ENCODE measurements at places on chromosomes 12 and 14.
A peak's percentile ranks its signal among the peaks of the same experiment; 100 is the strongest.

GRCh38 chr12:85985996-85986395 is 111.9 kb downstream of the NTS start:
- no peak for DNase-seq

DNA sequence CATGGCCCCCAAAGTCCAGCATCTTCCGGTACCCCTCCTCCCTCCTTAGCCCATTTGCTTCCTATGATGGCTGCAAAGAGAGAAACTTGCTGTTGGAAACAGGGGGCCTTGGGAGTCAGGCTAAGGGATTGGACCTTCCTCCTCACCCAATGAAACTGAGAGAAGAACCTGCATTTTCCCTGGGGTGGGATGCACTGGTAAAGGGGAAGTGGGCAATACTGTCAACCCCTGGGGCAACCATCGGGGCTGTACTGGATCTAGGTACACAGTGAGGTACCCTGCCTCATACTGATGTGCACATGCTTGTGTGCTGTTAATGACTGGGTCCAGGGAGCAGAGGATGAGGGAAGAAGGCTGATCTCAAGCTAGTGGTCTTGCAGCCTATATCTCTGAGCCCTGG is 11.0 kb upstream of the JPH4 start:
- no peak for DNase-seq

DNA sequence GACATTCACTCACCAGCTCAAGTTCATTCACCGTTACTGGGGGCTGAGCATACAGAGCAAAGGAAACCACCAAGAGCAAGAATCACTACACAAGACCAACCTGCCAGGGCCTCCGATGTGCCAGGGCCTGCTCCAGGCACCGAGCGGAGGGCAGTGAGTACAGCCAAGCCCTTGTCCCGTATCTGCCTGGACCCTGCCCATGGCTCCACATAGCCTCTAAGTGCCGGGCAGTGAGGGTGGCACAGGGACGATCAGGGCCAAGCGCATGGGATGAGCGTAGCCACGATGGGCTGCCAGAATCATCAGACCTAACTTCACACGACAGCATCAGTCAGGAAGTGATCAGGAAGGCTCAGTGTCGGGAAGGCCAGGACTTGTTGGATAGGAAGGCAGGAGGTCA is 199.6 kb downstream of the BCL11B start:
- no peak for DNase-seq

GRCh38 chr12:120261951-120262851 is 3.3 kb downstream of the PXN start:
- no peak for DNase-seq

- DNase-seq, result no peak
Measured at GRCh38 chr12:132386926-132387497, 57.6 kb upstream of the GALNT9 start.

GRCh38 chr14:80678436-80678835 is 263.1 kb downstream of the CEP128 start:
- DNase-seq, result no peak

- DNase-seq, result no peak
Measured at GRCh38 chr12:94172973-94173372, 24.6 kb downstream of the PLXNC1 start.

DNA sequence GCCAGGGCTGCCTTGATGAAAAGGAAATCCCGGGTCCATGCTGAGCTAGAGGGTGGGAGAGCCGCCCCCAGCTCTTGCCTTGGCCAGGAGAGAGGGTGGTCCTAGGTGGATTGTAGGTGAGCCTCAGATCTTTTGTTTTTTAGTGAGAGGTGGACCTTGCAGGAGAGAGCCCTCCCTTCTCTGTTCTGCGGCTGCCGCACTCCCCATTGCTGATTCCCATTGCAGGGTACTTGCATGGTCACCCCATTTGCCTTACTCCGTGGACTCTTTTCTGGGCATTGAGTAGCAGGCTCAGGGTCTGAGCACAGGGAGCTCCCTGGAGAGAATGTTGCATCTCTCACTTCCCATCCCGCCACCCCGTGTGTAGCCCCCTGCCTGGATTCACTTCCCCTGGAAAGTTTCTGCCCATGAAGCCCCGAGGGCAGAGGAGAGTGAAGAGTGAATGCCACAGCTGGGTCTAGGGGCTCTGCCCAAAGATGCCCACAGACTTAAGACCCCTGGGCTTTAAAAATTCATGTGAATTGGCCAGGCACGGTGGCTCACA is 10.2 kb downstream of the VASH1 start:
- DNase-seq, result no peak

DNA sequence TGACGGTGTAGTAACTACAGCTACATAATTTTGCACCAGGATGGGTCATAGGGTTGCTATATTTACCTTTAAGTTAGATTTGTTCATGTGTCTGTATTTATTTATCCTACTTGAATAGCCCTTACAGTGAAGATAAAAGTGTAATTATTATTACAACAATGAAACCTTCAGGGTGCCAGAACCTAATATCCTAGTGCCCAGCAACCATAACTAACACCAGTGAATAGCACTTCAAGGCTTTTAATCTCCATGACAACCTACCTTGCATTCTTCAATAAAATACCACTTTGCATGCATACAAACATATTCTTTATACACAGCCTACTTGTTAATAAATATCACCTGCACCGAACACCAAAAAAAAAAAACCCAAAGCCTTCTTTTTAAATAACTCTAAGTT is 58.7 kb upstream of the G2E3 start:
- DNase-seq, result no peak

DNA sequence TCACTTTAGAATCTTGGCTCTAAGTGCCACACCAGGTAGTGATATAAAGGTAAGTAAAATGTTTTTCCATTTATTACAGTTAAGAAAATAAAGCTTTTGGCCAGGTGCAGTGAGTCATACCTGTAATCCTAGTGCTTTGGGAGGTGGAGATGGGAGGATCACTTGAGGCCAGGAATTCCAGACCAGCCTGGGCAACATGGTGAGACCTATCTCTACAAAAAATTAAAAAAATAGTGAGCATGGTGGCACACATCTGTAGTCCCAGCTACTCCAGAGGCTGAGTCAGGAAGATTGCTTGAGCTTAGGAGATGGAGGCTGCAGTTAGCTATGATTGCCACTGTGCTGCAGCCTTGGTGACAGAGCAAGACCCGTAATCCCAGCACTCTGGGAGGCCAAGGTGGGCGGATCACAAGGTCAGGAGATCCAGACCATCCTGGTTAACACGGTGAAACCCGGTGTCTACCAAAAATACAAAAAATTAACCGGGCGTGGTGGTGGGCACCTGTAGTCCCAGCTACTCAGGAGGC is 5.0 kb downstream of the FANCM start:
- DNase-seq, result no peak

- peak; percentile 68 for DNase-seq
Measured at GRCh38 chr12:52980650-52981423, 25.4 kb upstream of the EIF4B start.

- peak; percentile 45 for DNase-seq
Measured at GRCh38 chr12:118307069-118307954, 65.4 kb downstream of the TAOK3 start.

DNA sequence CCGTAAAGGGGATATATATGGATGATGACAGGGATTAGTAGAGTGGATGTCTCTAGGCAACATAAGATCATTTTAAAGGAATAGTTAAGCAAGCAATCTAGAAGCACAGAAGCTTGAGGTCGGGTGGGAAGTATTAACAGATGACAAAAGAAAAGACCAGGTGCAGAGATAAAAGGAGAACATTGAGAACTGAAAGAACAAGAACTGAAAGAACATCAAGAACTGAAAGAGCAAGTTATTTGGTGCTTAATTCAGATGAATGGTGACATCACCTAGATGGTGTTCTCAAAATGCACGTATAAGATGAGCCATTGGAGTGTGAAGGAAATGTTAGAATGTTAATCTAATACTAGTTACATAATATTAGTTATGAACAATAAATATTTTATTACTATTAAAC is 224.0 kb upstream of the PDE3A start:
- no peak for DNase-seq

DNA sequence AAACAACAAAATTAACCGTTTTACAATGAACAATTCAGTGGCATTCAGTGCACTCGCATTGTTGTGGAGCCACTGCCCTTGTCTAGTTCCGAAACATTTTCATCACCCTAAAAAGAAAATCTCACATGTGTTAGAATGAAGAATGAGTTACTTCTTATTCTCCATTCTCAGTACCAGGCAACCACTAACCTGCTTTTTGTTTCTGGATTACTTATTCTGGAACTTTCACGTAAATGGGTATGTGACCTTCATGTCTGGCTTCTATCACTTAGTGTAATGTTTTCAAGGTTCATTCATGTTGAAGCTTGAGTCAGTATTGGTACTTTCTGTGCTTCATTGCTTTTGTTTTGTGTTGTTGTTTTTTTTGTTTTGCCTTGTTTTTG is 15.6 kb downstream of the RCOR1 start:
- peak; percentile 82 for DNase-seq

GRCh38 chr12:113359939-113360748 is 1.8 kb downstream of the PLBD2 start:
- no peak for DNase-seq
